ENCODE measurements at places on chromosomes 16 and 17.

DNA sequence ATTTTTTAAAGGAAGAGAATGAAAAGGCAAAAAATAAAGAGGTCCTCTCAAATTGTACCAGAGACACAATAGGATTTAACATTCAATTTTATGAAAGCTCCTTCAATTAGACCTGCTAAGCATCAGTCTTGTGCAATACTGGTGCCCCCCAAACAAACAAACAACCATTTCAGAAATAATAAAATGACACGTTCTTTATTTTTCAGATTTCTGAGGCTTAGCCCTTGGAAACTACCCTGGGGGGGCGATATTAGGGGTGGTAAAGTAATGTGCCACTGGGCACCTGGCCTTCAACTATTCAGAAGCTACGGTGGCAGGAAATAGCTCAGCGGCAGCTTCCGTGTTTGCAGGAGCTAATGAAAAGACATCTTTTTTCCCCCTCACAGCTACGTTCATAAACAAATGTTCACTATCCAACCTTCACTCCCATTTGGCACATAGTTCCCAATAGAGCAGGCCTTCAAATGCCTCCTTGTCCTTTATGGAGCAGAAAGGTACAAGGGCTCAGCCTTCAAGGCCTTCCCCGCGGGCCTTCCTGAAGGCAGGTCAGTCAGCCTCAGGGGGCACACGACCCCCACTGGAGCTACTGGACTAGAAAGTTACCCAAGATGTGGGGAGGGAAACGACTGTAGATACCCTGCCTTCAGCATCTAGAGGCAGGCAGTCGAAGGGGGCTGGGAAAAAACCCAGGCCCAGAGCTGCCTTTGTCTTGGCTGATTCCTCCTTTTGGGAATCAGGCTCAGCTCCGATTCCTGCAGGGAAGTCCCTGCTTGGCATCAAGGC is 44.1 kb downstream of the TBX4 start:
- DNase-seq = no peak

GRCh38 chr17:40321524-40321929 is 12.5 kb downstream of the RARA start:
- DNase-seq = no peak

DNA sequence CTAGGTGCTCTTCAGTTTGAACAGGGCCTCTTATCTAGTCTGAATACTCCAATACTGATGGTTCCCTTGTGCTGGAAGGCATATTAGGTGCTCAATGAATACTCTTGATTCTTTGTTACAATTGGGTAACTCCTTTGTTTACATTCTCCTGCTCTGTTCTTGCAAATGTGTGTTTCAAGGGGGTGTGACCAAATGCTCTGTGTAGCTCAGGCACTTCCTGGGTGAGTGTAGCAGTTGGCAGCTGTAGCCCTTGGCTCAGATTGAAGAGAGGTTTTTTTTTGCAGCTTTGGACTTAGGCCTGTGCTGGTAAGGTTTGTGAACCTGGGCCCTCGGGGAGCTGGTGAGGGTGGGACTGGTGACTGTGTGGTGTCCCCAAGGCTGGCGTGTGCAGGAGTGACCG is 20.2 kb downstream of the TBCD start:
- DNase-seq = no peak

DNA sequence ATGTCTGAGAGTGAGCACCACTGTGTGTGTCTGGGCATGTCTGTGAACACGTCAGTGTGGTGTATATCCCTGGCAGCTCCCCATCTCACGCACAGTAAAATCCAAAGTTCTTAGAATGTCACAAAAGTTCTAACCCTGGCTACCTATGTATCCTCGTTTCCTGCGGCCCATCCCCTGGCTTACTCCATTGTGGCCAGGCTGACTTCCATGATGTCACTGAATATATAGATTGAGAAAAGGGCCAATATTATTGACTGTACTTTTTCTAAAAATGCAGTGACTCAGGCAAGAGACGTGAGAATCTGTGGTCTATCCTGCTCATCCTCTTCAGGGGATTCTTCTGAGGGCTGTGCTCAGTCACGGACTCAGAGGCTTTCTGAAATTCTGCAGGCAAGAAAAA is 963 bp upstream of the METTL22 start:
- no peak for DNase-seq

DNA sequence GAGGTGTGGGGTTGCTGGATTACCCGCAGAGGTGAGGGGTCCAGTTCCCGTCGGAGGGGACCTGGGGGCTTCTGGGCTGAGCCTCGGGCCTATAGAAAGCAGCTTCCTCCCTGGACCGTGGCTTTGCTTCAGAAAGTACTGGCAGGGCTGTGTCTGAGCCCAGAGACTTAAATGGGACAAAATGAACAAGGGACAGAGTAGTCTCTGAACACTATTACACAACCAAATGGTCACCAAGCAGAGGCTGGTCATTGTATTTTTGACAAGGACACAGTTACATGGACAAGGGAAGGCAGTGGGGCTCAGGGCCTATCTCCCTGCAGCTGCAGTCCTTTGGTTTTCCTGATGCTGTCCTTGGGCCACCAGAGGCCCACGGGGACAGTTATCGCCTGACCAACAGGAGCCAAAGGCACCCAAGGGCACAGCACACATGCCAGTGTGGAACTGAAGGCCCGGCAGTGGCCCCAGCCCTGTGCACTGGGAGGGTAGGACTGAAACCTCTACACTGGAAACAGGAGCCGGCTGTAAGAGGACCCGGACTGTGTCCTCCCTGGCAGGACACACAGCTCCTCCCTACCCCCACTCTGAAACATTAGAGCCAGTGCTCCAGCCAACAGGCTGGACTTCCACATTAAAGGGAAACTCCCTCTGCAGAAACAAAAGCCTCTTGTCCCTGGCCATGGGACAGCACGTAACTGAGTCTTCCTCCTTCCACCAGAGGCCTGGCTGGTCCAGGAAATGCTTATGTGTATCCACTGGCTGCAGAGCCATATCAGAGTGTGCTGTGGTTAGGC is 26.0 kb upstream of the ERN1 start:
- DNase-seq = peak; percentile 37

DNA sequence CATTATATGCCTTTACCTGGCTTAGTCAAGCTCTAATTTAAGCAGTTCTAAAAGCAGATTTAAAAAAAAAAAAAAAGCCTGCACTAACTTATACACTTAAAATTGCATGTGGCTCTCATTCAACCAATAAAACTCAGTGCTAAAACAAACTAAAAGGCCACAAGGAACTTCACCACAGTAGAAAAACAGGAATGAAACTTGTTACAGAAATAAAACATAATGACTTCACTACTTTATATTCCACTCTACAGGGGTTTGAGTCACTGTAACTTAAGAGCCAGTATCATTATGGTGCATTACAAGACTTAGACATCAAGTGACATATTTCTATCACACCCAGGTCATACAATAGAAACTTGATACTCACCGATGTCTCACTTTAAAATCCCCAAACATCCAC is 11.1 kb downstream of the CA10 start:
- no peak for DNase-seq

- no peak for DNase-seq
These were observed 35.2 kb downstream of the MAP2K4 start for GRCh38 chr17:12055889-12056288.

DNA sequence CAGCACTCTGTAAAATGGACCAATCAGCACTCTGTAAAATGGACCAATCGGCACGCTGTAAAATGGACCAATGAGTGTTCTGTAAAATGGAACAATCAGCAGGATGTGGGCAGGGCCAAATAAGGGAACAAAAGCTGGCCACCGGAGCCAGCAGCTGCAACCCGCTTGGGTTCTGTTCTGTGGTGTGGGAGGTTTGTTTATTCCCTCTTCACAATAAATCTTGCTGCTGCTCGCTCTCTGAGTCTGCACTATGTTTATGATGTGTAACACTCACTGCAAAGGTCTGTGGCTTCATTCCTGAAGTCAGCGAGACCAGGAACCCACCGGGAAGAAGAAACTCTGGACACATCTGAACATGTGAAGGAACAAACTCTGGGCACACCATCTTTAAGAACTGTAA is 20.5 kb downstream of the TMEM100 start:
- no peak for DNase-seq

DNA sequence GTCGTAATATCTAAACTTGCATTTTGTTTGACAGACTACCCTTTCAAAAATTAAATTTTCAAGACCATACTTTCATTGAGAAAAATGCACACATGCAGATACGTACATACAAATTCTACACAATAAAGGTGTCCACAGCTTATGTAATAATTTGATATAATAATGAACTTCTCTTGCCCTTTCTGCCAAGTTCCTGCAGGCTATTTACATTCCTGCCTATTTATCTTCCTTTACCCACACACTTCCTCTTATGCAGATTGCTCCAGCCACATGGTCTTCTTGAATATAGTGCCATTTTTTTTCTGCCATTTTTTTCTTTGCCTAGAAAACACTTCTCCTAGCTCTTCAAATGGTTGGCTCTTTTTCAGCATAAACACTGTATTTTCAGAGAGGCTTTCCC is 826.9 kb upstream of the CDH8 start:
- no peak for DNase-seq

DNA sequence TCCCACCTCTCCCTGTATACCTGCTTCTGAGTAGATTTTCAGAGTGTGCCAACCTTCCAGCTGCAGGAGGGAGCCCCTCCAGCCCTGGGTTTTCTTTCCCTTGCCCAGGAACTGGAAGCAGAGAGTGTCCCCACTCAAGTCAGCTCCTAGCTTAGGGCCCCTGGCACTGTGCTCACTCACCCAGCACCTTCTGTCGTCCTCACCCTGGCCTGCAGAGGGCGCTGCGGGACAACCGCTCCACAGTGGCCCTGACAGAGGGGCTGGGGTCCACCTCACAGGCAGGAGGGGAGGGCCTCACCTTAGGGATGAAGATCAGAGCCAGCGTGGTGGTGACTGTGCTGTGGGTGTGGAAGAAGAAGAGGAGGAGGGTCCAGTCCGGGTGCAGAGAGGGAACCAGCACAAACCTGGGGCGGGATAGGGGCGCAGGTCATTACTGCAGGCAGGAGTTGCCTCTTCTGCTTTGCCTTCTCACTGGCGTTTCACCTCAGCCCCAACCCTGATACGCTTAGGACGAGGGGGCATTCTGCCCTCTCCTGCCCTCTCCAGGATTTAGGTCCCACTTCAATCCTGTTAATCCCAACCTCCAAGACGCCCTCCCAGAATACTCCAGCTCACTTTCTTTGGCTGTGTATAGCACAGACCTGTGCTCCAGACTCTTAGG is 10.0 kb downstream of the GPR179 start:
- DNase-seq = no peak

- DNase-seq = no peak
These were observed 5.1 kb downstream of the IGF2BP1 start for GRCh38 chr17:49002331-49002730.

- no peak for DNase-seq
These were observed 61.0 kb downstream of the SLC39A11 start for GRCh38 chr17:73031472-73031871.

DNA sequence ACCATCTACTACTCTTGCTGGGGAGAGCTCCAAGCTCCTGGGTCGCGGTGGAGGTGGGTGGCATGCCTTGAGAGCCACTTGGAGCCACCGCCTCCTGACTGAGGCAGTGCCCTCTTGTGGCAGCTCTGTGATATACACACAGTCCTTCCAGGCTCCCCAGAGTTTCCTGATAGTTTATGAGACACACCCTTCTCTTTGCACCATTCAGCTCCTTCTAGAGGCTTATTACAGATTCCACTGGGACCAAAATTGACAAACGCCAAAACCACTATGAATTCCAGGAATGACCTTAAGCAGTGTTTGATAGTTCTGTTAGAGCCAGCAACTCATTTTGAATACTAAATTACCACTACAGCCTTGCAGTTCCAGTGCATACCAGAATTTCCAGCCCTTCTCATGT is 170.1 kb upstream of the CDH13 start:
- peak; percentile 26 for DNase-seq

DNA sequence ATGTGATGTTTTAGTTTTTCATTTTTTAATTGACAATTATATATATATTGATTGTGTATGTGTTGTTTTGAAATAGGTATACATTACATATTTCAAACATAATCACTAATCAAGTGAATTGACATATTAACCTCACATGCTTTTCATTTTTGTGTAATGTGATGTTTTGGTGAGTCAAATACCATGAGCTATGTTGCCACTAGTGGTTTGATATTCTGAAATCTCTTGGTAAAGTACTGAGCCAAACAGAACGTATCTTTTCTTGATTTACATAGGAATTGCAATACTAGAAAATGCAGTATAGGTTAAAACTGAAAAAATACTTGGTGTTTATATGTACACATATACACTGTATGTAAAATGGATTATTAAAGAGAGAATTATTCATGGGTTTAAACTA is 65.2 kb upstream of the SIAH1 start:
- DNase-seq = no peak

DNA sequence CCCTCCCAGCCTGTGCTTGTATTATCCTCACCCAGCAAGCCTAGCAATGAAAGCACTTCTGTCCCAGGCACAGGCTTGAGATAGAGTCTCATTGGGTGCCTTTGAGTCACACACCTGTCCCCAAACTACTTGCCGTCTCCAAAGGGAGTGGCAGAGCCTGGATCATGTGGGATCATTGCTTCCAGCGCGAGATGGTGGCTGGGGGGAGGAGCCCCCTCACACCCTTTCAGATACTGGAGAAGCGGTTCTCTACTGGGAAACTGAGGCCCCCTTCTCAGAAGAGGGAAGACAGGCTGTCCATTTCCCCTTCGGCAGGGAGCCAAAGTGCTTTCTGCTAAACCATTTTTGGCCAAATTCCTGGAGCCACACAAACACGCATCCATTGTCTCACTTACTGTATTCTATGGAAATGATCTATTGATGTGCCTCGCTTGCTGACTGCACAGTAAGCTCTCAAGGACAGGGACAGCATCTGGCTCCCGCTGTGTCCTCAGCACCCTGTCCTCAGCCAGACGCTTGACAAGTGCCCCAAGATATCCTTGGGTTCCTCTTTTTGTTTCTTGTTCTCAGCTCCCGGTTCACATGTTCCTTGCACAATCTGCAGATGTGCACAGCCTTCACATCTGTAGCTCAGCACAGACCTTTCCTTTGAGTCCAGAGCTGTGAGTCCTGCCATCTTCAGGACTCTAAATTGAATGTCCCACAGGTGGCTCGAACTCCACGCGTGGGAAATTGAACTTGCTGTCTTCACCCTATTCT is 26.0 kb upstream of the DLX3 start:
- DNase-seq = no peak

DNA sequence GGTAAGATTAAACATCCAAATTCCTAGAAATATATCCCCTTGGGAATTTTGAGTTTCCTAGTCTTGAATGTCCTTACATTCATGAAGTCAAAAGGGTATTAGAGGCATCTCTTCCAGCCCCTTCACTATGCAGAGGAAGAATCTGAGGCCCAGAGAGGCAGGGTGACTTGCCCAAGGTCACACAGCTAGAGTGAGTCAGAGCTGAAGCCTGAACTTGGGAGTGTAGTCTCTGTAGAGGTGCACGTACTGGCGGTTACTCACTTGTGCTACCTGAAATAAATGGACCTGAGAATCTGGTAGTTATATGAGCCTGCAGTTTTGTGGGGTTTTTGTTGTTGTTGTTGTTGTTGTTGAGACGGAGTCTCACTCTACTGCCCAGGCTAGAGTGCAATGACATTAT is 164.0 kb downstream of the XYLT1 start:
- DNase-seq = no peak

DNA sequence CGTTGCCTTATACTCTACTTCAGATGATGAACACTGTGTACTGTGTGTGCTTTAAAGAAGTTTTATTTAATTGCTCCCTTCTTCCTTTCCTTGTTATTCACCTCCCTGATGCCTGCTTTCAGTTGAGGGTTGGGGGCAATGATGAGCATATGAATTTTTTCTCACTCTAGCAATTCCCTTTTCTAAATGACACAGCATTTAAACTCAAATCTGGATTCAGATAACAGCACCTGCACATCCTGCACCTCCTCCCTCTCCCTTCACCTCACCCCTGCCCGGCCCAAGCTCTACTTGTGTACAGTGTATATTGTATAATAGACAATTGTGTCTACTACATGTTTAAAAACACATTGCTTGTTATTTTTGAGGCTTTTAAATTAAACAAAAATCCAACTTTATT is 13.0 kb upstream of the PNPO start:
- no peak for DNase-seq

Measured in nucleus accumbens (tissue), 56 donors.